NCI-H1436 (cell line): ENCODE measurements at places on chromosomes 4 and X.
A peak's percentile ranks its signal among the peaks of the same experiment; 100 is the strongest.

DNA sequence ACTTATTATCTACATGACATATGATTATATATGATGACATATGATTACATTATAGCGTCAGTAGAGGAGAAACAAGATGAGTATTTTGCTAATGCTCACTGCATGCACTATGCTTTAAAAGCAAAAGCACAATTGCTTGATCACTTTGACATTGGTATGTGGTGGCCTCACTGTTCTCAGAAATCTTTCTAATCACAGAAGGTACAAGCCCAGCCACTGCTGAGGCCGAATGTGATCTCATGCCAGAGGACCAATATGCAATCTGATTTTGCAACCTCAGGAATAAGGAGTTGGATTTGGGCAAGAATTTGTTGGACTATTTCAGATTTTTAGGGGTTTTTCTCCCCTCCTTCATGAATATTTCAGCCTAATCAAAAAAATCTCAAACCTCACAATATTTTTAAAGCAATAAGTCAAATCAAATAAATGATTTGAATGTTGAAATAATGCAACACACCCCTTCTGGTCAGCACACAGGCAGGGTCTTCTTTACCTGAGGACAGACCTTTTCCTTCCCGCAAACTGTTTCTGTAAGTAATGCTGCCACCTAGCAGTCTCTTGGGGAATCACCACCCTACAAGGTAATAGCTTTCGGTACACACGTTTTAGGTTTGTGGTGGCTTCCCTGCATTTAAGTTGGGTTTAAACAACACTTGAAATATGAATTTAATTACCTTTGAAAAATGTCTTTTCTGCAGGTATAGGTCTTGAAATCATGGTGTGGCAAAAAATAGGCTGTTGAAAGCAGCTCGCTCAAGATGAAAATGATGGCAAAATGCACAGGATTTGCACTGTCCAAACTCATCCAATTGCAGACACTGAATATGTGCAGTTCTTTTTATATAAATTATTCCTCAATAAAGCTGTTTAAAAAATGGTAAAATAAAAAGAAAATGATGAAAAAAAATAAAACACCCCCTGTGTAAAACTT is 4.8 kb upstream of the CXCL13 start:
- peak; percentile 36 for DNase-seq

DNA sequence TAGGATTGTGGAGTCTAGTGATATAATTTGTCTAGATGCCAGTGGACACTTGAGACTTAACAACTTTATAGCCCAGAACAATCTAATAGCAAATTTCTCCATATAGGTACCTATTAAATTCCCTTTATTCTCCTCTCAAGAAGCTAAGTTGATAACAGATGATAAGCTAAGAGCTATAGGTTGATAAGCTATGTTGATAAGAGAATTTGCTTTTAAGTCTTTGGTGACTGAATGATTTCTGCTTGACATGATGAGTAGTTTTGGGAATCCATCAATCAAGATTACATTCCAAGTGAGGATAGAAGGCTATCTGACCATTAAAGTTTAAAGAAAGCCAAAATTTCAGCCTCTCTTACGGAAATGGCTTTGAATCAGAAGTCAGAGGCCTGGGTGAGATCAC is 131.6 kb downstream of the EMCN start:
- DNase-seq, result no peak

DNA sequence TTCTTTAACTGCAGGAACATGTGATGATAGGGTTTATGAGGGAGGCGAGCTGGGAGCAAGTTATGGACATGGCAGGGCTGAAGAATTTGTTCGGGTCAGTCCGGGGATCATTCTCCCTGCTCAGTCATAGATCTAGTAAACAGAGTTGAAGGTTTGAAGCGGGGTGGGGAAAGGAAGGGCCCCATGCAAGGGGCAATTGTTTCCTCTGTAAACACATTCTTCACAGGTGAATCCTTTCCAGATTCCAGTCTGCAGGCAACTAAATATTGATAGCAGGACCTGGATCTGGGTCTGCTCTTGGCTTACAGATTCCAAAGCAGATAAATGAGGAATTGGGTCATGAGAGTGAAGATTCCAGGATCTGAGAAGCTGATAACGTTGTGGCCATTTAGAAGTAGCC is 44.3 kb upstream of the ARHGAP24 start:
- DNase-seq, result no peak

DNA sequence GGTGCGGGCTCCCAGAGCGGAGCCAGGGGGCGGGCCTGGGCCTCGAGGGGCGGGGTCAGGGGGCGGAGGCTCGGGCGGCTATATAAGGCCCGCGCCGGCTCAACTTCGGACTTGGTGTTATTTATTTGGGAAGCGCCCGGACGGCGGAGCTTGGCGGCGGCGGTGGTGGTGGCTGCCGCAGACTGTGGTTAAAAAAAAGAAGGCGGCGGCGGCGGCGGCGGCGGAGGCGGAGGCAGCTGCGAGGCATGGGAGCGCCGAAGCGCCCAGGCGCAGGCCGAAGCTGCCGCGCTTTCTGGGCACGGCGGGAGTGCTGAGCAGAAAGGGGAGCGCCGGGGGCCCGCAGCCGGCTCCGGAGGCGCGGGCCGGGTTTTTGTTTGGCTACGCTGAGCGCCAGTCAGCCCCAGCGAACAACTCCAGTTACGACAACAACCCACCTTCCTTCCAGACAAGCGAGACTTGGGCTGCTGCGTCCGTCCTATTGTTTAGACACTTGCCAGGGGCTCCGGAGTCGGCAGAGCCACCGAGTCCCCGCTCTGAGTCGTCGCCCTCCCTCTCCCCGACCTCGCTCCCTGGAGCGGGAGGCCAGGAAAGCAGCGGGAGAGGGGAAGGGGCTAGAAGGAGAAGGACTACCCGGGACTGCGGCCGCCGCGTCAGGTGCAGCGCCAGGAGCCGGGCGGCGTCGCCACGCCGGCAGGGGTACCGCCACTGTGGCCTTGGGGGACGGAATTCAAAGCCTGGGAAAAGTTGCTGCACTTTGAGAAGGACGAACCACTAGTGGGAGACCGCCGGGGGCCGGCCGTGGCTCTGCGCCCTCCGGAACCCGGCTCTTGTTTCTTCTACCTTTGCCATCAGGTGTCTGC is at the start of gene SLIT2:
SLIT2 (plus strand) TSS at position 110 of the 860 bp plus-strand sequence. CDS start 1,911 bp downstream, outside the sequence.
- DNase-seq, result peak; percentile 40

DNA sequence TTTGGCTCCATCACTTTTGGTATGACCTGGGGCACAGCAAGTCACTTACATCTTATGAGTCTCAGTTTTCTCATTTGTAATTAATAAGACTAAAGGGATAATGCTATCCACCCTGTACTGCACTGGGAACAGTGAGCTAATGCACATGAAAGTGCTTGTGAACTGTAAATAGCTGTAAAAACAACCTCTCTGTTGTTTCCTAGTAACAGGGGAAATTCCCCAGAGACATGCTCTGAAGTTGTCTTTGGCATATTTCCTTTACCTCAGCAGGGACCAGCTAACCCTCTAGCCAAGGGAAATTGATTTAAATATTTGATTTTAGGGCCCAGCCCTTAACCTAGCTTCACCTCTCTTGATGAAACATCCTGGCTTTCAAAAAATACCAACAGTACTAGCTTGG is 6.1 kb upstream of the CYSLTR1 start:
- DNase-seq, result peak; percentile 57

GRCh38 chr4:111630705-111631104 is 514.5 kb upstream of the FAM241A start:
- DNase-seq, result peak; percentile 14

- DNase-seq, result no peak
Observed at GRCh38 chr4:68954126-68954525, 2.5 kb upstream of the UGT2A3 start.

GRCh38 chrX:119467842-119468550 is at the start of gene SLC25A5:
TSS of gene SLC25A5 (plus strand) at chrX:119468444. CDS start at chrX:119468516, 72 bp downstream.
- peak; percentile 92 for DNase-seq

DNA sequence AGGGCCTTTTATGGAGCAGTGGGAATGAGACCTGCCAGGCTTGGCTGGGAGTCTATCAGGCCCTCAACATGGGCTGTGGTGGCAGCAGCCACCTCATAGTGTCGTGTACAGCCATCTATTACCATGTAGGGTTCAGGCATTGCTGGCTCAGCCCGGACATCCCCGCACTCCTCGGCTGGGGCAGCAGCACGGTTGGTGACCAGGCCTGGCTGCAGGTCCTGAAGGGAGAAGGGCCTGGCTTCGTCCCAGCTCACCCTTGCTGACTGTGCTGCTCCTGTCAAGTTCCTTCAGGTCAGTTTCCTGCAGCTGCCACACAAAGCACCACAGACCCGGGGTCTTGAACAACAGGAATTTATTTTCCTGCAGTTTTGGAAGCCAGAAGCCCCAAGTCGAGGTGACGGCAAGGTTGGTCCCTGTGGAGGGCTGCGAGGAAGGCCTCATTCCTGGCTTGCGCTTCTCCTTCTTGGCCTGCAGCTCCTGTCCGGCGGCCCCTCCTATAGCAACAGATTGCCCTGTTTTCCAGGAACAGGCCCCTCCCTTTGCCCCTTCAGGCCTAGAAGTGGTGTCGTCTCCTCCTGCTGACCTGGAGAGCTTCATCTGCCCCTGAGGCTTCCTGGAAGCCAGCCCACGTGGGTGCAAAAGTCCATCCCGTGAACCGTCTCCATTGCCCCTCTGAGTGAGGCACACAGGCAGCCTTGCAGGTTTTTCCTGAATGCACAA is 25.2 kb upstream of the SORCS2 start:
- DNase-seq, result no peak

DNA sequence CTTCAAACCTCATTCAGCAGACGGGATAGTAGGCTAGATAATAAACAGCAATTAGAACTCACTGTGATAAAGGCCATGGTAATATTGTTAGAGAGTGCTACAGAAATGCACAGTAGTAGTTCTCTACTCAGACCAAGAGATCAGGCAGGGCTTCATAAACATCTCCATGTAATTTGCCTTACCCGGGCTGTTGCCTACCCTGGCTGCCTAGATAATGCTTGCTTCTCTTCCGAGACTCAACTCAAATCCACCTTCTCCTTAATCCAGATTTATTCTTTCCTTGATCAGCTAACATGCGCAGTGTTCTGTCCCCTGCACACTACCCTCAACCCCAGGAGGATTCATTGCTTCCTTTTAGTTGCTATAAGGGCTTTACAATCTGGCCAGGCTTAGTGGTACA is 21.8 kb downstream of the ANK2 start:
- DNase-seq, result no peak

GRCh38 chr4:171812665-171813525 is at the start of gene GALNTL6:
TSS of gene GALNTL6 (plus strand) at chr4:171813404.
- DNase-seq, result peak; percentile 15

DNA sequence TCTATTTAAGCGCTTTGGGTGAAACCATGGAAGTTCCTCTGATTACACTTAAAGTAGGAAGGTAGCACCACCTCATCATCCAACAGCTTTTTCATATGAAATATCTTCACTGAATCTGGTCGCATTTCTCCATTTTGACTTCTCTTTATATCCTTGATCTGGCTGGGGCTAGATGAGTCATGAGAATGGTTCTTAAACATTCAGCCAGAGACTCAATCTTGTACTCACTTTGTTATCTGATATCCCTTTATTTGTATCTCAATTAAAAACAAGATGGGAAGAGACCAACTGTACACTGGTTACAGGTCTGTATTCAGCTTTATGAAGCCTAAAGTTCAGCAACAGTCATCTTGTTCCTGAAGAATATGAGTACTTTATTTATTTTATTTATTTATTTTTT is 84.9 kb downstream of the CBLL2 start:
- no peak for DNase-seq

DNA sequence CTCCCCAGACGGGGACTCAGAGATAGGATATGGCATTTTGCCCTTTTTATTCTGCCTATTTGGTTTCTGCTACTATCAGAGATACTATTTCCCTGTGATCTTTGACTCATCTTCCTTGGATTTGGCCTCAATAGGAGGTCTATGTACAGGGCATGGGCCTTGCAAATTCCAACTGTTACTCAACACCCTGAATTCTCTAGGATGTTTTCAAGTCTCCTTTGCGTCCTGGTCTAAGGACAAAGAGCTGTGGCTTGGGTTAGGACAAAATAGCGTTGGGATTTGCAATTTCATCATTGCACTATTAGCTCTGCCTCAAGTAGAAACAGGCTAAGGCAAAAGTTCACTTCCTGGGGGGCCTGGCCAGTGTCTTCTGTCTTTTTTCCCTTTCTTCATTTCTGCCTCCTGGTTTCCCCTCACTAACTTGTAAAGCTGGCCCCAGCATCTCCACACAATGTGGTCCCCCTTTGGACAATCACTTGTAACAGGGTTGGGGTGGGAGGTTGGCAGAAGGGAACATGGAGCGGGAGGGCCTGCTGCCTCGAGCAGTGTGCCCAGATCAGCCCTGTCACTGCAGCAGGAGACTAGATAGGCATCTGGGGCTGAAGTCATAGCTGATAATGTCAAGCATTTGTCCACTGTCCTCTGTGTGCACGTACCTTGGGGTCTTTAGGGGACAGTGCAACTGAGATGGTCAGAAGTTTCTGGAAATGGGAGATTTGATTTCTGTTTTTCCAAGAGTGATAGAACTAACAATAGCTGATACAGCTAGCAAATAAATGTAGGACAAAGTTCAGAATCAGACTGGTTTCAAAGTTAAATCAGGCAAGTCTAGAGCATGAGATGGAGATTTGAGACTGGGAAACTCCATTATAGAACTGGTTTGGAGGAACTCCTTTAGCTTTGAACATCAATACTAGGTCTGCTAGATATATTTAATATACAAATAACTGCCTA is 25.8 kb upstream of the STBD1 start:
- DNase-seq, result no peak

DNA sequence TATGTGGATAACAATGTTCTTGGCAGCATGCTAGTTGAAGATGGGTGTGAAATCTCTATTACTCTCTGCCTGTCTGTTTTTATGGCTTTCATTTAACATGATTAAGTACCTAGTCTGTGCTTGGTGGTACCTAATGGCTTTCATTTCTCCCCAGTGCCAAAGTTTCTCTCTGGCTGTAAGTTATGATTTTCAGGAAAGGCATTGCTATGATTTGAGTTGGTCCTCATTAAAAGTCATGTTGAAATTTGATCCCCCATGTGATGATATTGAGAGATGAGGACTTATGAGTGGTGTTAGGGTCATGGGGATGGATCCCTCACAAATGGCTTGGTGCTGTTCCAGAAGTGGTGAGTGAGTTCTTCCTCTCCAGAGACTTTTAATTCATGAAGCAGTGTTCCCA is 162.4 kb upstream of the IL15 start:
- DNase-seq, result no peak

DNA sequence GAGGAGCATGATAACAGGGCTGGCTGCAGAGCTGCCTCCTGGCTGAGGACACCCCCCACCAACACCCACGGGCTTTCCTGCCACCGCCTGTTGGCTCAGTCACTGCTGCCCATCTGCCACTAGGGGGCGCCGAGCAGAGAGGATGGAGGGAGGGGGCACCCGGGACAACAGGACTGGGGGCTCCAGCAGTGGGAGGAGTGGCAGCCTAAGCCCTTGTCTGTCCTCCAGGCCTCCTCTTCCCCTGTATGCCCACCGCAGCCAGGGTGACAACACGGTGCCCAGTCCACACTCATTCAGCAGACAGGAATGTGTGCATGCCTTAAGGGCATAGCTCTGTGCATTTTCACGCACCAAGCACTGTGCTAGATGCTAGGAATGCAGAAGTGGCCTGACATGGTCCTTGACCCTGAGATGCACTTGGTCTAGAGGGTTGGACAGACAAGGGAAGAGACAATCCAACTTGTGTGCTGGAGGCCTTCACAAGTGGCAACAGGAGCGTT is 149.9 kb downstream of the AMMECR1 start:
- no peak for DNase-seq

- DNase-seq, result no peak
Observed at GRCh38 chr4:1903035-1903434, 31.8 kb downstream of the NSD2 start.
